Suppressor macrophage (primary cell): ENCODE measurements at places on chromosomes 5 and 9.
A peak's percentile ranks its signal among the peaks of the same experiment; 100 is the strongest.

DNA sequence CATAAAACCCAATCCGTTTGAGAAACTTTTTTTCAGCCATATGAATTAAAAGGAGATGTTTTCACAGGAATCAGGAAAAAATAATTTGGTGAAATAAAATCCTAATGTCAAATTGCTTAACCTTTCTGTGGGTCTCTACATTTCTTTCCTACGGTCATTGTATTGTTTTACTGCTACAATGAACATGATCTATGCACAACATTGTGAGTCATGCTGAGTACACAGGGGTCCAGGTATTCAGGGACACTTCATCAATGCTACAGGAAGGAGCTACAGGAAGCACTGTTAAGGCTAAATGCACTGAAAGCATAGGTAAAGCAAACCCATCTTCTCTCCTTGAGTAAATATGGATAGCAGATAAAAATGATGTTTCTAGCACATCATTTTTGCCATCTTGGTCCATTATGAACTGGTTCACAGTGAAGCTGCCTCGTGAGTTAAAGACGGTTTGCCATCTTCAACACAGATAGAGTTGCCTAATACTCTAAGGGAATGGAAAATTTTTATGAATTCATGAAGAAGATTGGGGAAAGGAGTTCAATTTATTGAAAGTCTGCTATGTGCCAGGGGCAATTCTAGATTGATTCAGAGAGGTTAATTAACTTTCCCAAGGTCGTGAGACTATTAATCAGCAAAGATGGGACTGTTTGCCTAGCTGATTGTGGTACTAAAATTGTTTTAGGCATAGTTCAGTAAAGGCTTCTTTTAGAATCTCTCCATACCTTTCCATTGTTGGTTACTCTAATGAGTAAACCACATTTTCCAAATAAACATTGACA is 85.5 kb downstream of the DIRAS2 start:
- DNase-seq, result no peak

- DNase-seq, result no peak
Measured at GRCh38 chr9:116868201-116868600, 181.1 kb downstream of the TRIM32 start.

- no peak for DNase-seq
Measured at GRCh38 chr5:74544811-74545210, 95.7 kb downstream of the ENC1 start.

DNA sequence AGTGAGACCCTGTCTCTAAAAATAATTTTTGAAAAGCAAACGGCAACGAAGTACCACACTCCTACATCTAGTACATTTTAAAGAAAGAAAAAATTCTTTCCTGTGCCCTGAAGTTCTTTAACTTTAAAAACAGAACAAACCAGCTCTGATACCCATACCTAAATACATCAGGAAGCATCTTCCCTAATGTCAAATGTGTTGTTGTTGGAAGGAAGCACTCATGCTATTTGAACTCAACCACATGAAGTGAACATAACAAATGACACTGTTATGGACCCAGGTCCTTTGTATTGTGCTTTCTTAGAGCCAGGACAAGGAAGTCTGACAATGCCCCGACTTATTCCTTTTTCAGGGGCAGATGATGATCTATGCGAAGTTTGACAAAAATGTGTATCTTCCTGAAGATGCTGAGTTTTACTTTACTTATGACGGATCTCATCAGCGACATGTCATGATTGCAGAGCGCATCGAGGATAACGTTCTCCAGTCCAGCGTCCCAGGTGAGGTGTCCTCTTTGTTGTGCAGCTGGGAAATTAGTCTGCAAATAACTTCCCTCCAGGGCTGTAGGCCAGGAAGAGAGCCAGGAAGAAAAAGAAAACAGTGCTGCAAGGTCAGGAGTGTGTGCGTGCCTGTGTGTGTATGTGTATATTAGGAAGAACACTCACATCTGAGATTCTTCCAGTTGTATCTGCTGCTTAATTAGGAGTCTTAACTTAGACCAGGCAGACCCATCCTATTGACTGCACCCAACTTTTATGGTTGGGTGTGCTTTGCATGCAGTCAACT is 123.7 kb downstream of the ARHGEF28 start:
- no peak for DNase-seq

DNA sequence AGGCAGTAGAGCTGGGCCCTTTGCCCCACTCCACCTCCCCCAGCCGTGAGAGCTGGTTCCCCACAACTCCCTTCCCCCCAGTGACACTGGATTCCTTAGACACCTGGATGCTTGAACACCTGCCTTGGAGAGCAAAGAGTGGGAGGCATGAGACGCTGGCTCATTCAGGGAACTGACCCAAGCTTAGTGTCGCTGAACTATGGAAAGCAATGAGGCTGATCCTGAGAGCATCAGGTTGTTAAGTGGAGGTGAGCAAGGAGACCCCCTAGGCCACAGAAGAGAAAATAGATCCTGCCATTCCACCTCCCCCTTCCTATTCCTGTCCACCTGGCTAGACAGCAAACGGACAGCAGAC is 2.0 kb downstream of the CCL19 start:
- DNase-seq, result no peak

GRCh38 chr5:74482990-74483389 is 157.5 kb downstream of the ENC1 start:
- DNase-seq, result no peak

GRCh38 chr5:134877159-134877558 is 3.0 kb downstream of the TXNDC15 start:
- no peak for DNase-seq

DNA sequence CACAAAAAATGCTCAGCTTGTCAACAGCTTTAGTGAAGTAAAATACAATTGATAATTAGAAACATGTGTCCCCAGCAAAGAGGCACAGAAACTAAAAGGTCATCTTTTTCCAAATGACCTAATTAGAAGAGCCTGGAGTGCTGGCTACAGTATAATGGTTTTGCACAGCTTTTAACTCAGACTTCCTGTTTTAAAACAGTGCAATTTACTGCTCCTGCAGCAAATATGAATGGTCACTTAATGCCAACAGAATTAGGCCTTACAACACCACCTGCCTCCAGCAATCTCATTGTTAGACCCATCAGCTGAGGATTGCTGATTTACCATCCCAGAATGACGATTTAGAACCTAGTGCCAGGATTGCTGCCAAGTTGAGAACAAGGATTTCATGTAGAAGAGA is 239.3 kb downstream of the CETN3 start:
- DNase-seq, result peak; percentile 68

- DNase-seq, result no peak
Measured at GRCh38 chr5:59126016-59126707, 543.3 kb downstream of the RAB3C start.

DNA sequence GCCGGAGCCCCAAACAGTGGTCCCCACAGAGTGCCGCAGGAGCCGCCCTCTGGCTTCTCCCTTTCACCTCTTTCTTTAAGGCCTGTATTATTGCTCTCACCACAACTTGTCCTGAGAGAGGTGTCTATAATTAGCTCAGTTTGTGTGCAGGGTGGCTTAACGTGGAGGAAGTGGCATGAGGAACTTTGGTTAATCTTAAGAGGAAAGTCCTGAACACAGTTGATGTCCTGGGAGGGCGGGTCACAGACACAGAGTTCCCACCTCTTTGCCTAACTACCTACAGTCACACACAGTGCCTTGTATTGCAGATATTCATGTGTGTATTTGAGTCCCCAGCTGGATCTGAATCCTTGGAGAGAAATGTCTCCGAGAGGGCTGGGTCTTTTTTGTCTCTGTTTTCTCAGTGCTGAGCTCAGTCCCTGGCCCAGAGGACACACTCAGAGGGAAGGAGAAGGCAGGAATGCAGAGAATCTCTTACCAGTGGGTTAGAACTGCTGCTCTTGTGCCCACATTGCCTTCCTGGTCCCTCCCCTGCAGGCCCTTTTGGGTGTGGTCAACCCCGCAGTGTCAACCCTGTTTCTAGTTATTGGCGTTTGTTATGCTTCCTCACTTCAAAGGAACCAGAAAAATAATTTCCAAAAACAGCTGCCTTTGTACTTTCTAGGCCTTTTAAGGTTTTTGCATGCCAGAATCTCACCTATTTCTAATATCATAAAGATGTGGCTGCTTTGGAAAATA is 392.5 kb downstream of the KDM4C start:
- DNase-seq, result peak; percentile 56

DNA sequence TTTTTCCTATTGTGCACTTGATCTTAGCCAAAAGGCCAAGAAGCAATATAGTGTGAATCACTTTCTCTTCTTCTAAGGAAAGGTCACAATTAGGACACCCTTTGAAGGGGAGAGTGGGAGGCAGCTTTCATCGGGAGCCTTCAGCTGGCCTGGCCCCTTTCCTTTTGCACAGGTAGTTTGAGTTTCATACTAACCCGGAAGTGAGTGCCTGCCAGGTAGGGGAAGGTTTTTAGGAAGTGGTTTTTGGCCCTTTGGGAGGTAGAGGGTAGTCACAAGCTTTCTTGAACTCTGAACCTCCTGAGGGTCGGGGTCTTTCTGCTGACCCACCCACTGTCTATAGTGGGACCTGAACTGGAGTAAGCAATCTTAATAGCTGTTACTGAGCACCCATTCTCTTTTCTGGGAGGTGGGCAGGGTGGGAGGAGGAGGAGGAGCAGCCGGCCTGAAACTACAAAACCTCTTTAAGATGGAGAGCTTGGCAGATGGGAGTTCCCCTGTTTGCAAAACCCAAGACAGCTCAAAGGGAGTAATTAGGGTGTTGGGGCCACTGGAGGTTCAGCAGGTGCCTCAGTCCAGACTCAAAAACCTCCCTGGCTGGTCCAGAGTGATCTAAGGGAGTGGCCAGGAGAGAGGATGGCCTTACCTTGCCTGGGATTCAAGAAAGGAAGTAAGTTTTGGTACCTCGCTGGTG is 6.0 kb downstream of the LARP1 start:
- DNase-seq, result peak; percentile 49

GRCh38 chr9:80437825-80438224 is 866.1 kb downstream of the TLE4 start:
- no peak for DNase-seq

- DNase-seq, result no peak
Measured at GRCh38 chr5:67730917-67731474, 484.6 kb upstream of the PIK3R1 start.

- no peak for DNase-seq
Measured at GRCh38 chr9:108972626-108973209, 38.5 kb downstream of the ABITRAM start.

- peak; percentile 73 for DNase-seq
Measured at GRCh38 chr9:120944434-120944843, 17.8 kb upstream of the TRAF1 start.

DNA sequence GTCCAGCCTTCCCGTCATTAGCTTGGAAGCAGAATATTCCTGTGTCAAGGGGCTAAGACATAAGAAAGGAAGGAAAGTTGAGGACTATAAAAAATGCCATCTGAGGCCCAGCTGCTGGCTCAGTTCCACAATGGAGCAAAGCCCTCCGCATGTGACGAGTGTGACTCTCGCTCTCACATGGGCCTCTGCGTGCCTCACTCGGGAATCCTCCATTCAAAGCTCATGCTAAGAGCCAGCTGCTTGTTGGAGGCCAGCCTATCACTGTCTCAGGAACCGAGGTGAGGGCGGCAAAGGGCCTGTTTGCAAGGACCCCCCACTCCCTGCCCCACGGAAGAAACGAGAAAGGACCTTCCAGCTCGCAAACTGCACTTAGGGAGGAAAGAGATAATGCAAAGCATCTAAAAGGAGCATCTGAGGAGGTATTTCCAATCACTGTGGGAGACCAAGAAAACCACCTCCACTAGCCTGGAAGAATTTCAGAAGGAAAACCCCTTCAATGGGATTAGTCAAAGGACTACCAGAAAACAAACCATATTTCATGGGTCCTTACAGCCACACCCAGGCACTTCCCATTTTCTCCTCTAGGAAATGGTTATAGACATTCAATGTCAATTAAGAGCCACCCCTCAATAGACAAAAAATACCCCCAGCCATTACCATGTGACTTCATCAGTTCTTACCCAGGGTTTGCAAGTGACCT is 95.3 kb downstream of the PRRT1B start:
- no peak for DNase-seq

- DNase-seq, result no peak
Measured at GRCh38 chr5:168348084-168348414, 56.6 kb downstream of the WWC1 start.

DNA sequence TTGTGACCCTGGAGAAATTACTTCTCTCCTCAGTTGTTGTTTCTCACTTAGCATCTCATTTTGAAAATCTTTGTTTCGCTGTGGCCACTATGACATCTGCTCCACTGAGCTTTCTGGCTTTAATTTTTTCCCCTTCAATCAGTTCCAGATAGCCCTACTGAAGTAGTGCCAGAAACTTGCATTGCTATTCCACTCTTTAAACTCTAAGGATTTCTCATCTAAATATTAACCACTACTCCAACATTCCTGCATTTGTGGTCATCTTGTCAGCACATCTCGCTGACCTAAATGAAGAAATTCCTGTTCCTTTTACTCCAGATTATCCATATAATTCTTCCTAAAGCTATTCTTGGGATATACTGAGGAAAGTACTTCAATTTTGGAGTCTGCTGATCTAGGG is 15.3 kb upstream of the NOL6 start:
- no peak for DNase-seq

DNA sequence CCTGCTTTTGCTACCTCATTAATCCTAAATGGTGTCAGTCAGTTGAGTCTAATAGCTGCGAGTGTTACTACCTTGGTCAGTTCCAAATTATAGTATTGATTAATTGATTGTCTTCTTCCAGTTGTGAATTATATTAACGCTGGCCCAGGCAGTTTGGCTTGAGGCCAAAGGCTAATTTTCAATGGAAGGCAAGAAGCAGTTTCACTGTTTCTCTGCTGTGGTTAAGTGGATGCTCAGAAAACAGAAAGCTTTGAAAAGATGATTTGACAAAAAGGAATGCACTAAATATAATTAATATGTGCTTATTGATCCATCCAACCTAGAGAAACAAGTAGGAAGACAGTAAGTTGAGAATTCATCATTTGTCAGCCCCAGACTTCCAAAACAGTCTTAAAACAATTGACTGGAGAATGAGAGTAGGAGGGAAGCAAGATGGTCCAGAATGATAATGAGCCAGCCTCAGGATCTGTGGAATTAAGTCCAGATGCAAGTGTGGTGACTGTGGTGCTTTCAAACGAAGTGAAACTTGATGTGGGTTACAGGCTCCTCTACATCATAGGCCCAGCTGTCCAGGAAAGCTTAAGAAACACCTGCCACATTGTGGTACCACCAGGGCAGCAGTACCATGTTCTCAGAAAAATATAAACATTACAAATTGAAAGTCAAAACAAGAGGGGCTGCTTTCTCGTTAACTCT is 1371.0 kb upstream of the DMAC1 start:
- DNase-seq, result no peak

DNA sequence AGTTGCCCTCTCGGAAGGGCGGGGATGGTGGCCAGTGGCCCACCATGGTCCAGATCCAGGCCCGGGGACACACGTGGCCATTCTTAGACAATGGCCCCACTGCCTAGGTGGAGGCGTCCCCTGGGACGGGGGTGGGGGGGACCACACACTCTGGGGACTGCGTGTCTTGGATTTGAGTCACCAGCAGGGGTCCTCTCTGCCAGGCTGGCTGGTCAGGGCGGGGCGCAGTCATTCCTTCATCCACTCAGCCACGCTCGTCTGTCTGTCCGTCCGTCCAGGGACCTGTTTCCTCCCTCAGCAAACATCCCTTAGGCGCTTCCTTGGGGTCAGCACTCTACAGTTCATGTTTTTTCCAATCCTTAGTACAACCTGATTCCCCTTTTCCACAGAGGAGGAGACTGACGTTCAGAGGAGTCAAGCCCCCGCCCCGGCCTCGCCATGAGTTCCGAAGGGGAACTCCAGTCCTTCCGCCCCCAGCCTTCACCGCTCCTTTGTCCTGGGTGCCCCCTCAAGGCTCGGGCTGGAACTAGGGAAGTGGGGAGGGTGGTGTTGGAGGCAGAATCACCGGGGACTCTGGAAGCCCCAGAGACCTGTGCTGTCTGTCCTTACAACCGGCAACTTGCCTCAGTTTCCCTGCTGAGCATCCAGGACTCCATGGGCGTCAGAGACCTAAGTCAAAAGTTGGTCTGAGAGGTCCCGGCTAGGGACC is 276.6 kb upstream of the MVB12B start:
- DNase-seq, result no peak
